Stimulated activated memory B cell treated with anti-CD40 and anti-IgM and Interleukin-4, amounts not matched to agents 10 μg/mL and 1 μg/mL and 100 μg/mL, for 72 hours (primary cell): ENCODE measurements at places on chromosomes 3 and 15.

DNA sequence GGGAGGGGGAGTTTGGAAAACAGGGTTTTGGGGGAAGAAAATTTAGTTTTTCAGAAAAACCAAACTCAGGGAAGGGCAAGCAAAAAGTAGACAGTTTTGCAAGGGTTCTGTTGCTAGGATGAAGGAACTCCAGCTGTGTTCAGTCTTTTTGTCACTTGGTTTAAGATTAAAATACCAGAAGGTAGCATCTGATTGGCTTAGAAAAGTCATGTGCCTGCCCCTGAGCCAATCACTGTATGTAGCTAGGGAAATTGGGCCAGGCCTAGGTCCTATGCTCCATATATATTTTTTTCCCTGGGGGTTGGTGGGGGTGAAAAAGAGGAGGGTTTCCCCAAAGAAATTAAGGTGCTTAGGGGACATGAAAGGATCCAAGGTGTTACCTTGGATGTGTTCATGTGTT lies 24.3 kb downstream of the CLDN11 start:
- ATAC-seq = no peak

DNA sequence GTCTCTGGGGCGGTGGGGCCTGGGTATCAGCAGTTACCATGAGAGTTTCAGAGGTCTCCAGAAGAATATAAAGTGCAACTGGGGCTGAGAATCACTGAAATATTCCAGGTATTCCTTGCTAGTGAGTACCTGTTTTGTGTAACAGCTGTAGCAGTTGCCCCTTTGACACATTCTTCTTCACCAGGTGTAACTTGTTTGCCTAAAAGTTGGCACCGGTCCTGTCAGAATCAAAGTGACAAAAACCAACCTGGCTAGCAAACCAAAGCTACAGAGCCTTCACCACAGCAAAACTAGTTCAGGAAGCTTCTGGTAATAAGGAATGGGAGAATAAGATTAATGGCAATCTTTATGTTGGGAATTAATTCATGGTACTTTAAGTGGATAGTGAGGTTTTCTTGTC lies 296.0 kb downstream of the NAALADL2 start:
- ATAC-seq = no peak

DNA sequence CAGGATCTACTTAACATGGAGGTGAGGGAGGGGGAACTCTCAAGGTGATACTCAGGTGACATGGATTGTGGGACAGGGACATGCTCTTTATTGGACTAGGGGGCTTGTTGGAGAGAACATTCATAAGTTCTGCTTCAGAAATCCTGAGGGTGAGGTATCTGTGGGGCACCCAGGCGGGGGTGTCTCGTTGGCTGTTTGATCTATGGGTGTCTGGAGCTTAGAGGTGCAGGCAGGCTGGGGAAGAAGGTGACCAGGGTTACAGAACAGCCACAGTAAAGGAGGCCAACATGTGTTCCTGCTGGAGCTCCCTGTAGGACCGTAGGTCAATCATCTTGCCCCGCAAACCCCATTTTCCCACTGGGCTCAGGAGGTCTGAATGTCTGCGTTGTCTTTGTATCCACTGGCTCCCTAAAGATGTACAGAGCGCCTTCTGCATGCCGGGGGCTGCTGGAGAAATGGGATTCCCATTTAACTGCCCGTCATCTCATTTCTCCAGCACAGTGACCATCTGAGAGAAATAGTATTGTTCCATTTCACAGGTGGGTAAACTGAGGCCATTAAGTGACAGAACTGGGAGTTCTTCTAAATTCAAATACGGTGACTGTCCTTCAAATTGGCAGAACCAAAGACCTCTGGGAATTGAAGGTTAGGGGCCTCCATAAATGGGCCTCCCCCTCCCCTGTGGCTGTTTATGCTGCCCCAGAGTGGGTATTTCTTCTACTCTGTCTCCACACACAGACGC lies 40.3 kb upstream of the TSEN2 start:
- ATAC-seq = no peak

DNA sequence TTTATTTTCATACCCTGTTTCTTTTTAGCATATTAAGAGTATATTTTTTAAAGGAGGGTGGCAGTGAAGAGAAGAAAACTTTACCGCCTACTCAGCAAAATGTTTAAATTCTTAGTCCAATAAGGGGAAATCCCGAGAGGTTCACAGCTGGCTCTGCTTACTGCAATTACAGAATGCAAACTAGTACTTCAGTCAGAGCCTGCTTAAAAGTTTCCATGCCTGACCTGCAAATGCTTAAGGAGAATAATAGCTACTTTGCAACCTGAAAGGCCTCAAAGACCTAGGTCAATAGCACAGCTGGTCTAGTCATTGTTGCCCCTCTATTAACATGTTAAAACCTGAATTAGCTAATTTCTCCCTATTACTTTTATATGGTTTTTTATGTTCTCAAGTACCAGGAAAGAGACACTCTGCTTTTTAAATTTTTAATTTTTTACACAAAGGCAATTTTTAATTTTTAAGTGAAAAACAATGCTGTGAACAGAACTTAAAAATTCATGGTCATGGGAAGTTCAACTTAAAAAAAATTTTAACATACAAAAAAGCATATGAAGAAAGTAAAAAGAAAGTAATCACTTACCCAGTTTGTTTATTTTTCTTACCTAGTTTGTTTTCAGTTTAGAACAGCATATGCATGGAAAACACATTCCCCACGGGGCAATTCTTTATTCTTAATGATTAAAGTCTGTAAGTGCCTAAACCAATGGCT lies 79.2 kb downstream of the P3H2 start:
- no peak for ATAC-seq

- ATAC-seq = no peak
Observed at GRCh38 chr3:30440880-30441279, 165.5 kb upstream of the TGFBR2 start.
